NCI-H1092 (cell line): ENCODE measurements at places on chromosomes 6 and 20.
A peak's percentile ranks its signal among the peaks of the same experiment; 100 is the strongest.

GRCh38 chr6:128516514-128516898, 3.9 kb downstream of the PTPRK start:
- DNase-seq = no peak

- no peak for DNase-seq
These were observed 1.1 kb downstream of the RNF114 start for GRCh38 chr20:49937027-49937929.

- DNase-seq = no peak
These were observed 8.8 kb upstream of the THBD start for GRCh38 chr20:23058240-23058639.

- no peak for DNase-seq
These were observed 48.3 kb downstream of the FAM217A start for GRCh38 chr6:4030669-4031068.

GRCh38 chr20:25280574-25281535, 33.0 kb downstream of the PYGB start:
- no peak for DNase-seq

- peak; percentile 83 for DNase-seq
These were observed at the start of gene AHCY for GRCh38 chr20:34302723-34303533. AHCY (minus strand) TSS chr20:34303355; CDS start chr20:34303270, 85 bp downstream.

GRCh38 chr6:7137335-7138045, 29.7 kb downstream of the RREB1 start:
- DNase-seq = peak; percentile 23

DNA sequence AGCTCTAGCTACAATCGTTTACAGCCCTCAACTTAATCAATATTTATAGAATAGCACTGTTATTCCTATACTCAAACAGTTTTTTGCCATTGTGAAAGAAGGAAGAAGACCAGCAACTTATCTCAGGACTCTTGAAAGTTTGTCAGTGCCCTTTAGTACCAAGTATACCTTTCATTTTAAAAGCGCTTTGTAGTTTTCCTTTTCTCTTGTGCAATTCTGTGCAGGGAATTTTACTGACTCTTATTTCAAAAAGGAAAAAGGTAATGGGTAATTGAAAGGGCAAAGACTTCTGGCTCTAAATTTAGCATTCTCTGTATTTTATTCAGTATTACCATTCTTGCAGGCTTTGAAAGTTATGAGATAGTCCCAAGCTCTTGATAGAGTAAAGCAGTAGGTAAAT, 16.8 kb upstream of the RHAG start:
- DNase-seq = no peak

GRCh38 chr6:160378218-160378617, 30.0 kb downstream of the SLC22A3 start:
- no peak for DNase-seq
